ENCODE measurements at places on chromosomes 3 and 15. TPM values are rescaled to one million over a fixed set of nuclear protein-coding genes. Genes with fewer than 3 reads are reported as not detected.

GRCh38 chr3:20064796-20065564, 24.7 kb downstream of the KAT2B start:
- no peaks in the 10 kb centered on the region for H3K36me3 ChIP-seq
- H3K27me3 ChIP-seq = no peaks in the 10 kb centered on the region
- H3K4me3 ChIP-seq = no peak overlapping the region
- peaks cover 10% of the 10 kb centered on the region for H3K4me1 ChIP-seq

DNA sequence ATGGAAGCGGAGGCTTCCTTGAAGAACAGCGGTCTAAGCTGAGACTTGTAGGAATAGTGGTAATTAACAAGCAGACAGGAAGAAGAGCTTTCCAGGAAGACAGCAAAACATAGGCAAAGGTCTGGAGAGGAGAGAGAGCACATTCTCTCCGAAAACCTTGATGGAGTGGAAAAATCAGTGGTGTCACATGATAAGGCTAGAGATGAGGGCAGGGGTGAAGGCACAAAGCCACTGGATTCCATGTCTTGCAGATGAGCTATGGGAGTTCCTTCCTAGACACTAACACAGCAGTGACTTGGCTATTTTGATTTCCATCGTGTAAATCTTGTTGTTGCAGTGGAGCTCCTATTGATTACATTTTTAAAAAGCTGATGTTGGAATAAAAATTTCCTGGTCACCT, 132.0 kb downstream of the MCTP2 start:
- H3K4me1 ChIP-seq = no peaks in the 10 kb centered on the region
- no peak for DNase-seq
- H3K36me3 ChIP-seq = no peaks in the 10 kb centered on the region
- H3K27me3 ChIP-seq = no peaks in the 10 kb centered on the region

- peaks cover 7% of the 10 kb centered on the region for H3K4me1 ChIP-seq
- no peak for DNase-seq
- H3K4me3 ChIP-seq = no peak overlapping the region
- no peak overlapping the region for H3K27ac ChIP-seq
- H3K36me3 ChIP-seq = peaks cover 54% of the 10 kb centered on the region
- no peaks in the 10 kb centered on the region for H3K27me3 ChIP-seq
Observed at GRCh38 chr15:79918278-79918677, 21.5 kb upstream of the MTHFS start.

DNA sequence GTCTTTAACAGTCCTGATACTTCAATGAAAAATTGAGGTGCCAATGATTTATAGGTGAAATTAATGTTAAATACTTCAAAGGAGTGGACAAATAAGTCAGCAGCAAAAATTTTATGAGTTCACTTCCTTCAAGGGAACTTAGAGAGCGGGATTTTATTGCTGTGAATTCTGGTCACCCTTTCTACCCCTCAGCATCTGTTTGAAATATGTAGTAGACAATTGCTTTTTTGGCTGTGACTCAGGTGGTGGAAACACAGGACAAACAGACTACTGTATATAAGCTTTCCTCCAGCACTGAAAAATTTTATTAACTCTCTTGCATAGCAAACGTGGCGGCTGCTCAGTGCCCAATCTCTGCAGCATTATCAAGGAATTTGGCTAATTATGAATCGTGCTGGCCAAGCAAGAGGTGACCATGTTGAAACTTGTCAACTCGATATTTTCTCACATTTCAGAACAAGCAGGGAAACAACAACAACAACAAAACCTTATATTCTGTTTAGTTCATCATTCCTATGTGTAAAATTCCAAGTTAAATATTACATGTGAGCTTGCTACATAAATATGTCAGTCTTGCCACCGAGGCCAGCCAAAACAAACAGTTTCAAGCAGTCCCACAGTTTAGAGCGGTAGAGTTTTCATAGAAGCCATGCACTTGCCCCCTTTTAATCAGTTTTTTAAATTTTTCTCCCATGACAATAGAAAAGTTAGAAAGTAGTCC, 420.2 kb downstream of the FOXP1 start:
- H3K4me1 ChIP-seq = no peaks in the 10 kb centered on the region
- H3K4me3 ChIP-seq = no peak overlapping the region
- no peak for DNase-seq
- H3K27ac ChIP-seq = no peak overlapping the region

DNA sequence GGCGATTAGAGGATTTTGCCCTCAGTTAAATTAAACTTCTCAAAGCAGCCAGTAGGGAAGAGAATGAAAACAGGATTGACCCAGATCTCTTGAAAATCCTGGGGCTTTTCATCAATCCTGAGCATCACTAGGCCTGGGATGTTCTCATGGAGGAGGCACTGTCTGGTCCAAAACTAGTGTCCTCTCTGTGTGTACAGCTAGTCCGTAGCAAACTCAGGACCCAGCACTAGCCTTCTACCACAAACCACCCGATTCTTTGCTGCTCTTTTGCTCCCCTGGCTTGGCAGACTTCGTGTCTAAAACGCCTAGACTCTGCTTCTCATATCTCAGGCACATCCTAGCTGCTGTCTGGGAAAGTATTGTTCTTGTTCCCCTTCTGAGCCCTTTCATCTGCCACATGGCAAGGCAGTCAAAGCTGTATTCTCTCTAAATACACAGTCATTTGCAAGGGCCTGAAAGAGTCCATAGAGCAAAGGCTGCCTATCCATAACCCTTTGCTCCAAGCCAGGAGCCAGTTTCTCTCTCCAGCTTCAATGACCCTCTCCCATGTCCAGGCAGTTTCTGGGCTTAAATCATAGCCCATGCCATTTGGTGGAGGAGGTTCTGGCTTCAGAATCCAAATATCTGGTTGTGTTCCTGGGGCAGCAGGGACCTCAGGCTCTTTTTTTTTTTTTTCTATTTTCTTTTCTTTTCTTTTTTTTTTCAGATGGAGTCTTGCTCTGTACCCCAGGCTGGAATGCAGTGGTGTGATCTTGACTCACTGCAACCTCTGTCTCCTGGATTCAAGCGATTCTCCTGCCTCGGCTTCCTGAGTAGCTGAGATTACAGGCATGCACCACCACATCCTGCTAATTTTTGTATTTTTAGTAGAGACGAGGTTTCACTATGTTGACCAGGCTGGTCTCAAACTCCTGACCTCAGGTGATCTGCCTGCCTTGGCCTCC, 52.4 kb downstream of the CDC25A start:
- H3K27me3 ChIP-seq = no peaks in the 10 kb centered on the region
- H3K27ac ChIP-seq = no peak overlapping the region
- no peaks in the 10 kb centered on the region for H3K36me3 ChIP-seq
- no peak overlapping the region for H3K4me3 ChIP-seq
- DNase-seq = no peak
- no peaks in the 10 kb centered on the region for H3K4me1 ChIP-seq

- no peak overlapping the region for H3K4me3 ChIP-seq
- no peak overlapping the region for H3K27ac ChIP-seq
- H3K36me3 ChIP-seq = no peaks in the 10 kb centered on the region
- H3K27me3 ChIP-seq = no peaks in the 10 kb centered on the region
Observed at GRCh38 chr3:24027946-24028345, 82.9 kb downstream of the NR1D2 start.

GRCh38 chr15:27965546-27965945, 133.6 kb downstream of the OCA2 start:
- H3K27ac ChIP-seq = no peak overlapping the region
- H3K27me3 ChIP-seq = no peaks in the 10 kb centered on the region
- no peak for DNase-seq
- no peaks in the 10 kb centered on the region for H3K36me3 ChIP-seq

DNA sequence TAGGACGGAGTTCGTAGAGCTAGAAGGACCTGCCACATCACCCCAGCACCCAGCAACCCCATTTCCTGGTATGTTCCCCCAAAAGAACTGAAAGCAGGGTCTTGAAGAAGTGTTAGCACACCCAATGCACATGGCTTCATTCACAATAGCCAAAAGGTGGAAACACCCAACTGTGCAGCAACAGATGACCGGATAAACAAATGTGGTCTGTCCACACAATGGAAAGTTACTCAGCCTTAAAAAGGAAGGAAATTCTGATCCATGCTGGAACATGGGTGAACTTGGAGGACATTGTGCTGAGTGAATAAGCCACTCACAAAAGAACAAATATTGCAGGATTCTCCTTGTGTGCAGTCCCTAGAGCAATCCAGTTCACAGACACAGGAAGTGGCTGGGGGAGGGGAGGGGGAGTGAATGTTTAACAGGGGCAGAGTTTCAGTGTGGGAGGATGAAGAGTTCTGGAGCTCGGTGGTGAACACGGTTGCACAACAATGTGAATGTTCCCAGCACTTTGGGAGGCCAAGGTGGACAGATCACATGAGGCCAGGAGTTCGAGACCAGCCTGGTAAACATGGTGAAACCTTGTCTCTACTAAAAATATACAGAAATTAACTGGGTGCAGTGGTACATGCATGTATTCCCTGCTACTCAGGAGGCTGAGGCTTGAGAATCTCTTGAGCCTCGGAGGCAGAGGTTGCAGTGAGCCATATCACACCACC, 157.5 kb downstream of the NUP210 start:
- no peaks in the 10 kb centered on the region for H3K4me1 ChIP-seq
- no peak overlapping the region for H3K27ac ChIP-seq
- H3K4me3 ChIP-seq = no peak overlapping the region
- no peak for DNase-seq
- no peaks in the 10 kb centered on the region for H3K36me3 ChIP-seq
- no peaks in the 10 kb centered on the region for H3K27me3 ChIP-seq

DNA sequence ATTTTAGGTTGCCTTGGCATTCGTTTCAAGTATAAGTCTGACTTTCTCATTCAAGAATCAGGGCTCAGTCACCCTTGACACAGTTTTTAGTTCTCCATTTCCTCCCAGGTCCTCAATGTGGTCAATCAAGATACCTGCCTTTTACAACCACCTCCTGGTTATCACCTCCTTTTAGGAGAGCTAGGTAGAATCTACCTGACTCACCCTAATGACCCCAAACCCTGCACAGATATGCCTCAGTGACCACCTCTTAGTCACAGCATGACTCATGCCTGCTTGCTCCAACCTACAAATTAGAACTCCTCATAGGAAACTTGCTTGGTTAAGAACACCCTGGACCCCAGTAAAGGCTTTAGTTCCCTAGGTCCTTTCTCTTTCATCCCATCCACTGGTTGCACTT, 22.5 kb downstream of the DMXL2 start:
- H3K36me3 ChIP-seq = peaks cover 11% of the 10 kb centered on the region
- H3K27ac ChIP-seq = peak overlapping the region; percentile 65
- no peak overlapping the region for H3K4me3 ChIP-seq
- peak; percentile 82 for DNase-seq
- no peaks in the 10 kb centered on the region for H3K27me3 ChIP-seq

DNA sequence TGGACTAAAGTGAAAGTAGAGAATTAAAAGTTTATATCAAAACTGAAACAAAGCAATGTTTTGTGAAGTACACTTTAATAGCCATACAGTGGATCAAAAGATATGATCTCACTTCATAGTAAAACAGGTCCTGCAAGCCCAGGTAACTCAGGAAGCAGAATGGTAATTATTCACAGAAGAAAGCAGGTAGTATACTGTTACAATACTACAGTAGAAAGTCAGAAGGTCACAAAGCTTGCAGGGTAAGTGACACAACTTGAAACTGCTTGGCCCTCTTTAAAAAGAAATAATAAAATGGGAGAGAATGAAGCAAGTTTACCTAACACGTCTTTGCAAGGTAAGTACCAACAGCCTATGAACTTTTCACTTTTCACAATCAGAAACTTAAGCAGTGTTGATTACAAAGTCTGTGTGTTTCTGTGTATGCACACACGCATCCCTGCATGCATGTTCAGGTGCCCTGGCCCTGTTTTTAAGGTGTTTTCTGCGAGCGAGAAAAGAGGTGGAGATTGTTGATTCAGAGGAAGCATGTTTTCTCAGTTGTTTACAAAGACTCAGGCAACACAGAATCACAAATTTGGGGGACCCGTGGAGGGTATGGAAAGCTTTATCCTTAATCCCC, at the start of gene NAALADL2:
Gene NAALADL2, plus strand, starts transcription at position 221 of the 622 bp plus-strand sequence.
- H3K4me1 ChIP-seq = no peaks in the 10 kb centered on the region
- no peaks in the 10 kb centered on the region for H3K36me3 ChIP-seq
- no peak within 1 kb of the TSS for H3K27ac ChIP-seq
- H3K4me3 ChIP-seq = no peak within 1 kb of the TSS
- no peak for DNase-seq

DNA sequence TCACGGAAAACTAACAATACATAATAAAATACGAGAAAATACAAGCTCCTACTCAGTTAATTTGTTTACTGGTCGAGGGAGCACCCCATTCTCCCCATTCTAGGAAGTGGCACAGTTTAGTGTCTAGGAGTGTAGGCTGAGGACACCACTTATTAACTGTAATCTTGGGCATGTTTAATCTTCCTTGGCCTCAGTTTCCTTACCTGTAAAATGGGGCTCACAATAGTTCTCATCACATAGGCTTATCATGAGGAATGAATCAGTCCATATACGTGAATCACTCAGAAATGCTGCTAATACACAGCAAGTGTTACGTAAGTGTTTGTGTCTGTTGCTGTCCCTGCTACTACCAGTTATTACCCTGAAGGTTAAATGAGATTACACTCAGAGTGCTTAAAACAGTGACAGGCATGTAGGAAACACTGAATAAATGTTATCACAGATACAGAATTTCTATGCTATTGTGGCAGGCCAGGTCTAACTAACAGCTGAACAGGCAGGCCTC, 210.2 kb downstream of the OSBPL10 start:
- no peaks in the 10 kb centered on the region for H3K27me3 ChIP-seq
- no peaks in the 10 kb centered on the region for H3K36me3 ChIP-seq
- H3K4me3 ChIP-seq = no peak overlapping the region
- no peak for DNase-seq

DNA sequence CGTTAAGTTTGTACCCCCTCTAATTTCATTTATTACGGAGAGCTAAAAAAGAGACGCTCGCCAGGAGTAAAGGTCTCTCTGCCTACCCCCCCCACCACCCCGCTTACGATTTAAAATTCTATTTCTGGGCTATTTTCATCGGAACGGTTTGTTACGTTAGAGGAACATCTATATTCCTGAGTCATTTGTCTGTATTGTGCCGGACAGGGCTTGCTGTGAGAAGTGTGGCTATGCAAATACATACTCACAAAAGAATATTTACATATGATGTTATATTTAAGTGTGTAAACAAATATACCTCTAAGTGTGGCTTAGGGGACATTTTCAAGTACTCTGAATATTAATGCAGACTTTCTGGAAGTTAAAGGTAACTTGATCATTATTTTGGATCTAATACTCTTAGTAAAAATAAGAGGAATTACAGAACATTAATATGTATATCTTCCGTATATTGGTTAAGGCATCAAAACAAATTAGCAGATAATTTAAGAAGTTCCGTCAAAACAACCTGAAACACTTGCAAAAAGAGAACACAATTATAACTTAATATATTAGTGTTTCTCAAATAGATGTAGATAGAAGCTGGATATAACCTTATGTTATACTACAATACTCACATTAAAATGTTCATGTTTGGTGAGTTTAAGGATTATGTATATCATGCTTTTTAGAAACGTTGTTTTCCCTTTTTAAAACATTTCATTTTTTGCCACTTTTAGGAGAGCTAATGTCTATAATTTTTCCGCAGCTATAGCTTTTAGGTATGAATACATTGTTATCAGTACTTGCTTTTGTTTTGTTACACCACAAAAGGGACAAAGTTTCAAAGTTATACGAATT, 1.6 kb upstream of the SHOX2 start:
- H3K27me3 ChIP-seq = peaks cover 62% of the 10 kb centered on the region
- peaks cover 53% of the 10 kb centered on the region for H3K4me1 ChIP-seq
- H3K4me3 ChIP-seq = peak overlapping the region; percentile 75
- DNase-seq = no peak

The DNAH12 gene
- polyA plus RNA-seq = 0.03 TPM

The CAMP gene
- 2.1 TPM for polyA plus RNA-seq

The GOLGA8H gene
- polyA plus RNA-seq = 1.1 TPM

The FAM81A gene
- 0.40 TPM for polyA plus RNA-seq

The ASB14 gene
- polyA plus RNA-seq = not detected

The ALS2CL gene
- 0.55 TPM for polyA plus RNA-seq

The LRRC49 gene
- 0.24 TPM for polyA plus RNA-seq

The RPS27L gene
- polyA plus RNA-seq = 16.1 TPM
